ENCODE measurements at places on chromosomes 6 and 20. TPM values are rescaled to one million over a fixed set of nuclear protein-coding genes. Genes with fewer than 3 reads are reported as not detected.

Gene SNAP25
- total RNA-seq, result not detected

Gene ADGRF4
- 17.9 TPM for total RNA-seq

Gene SIRPD
- total RNA-seq, result not detected

Gene IL17A
- not detected for total RNA-seq

Gene SLC26A8
- total RNA-seq, result not detected

Gene NKX2-4
- total RNA-seq, result not detected

Gene LRRN4
- not detected for total RNA-seq

Gene ZSCAN31
- total RNA-seq, result 12.1 TPM

Gene CPNE5
- total RNA-seq, result not detected

Gene SLC12A5
- total RNA-seq, result not detected

Gene CSNK2B
- total RNA-seq, result 61.1 TPM

Gene MDFI
- 61.3 TPM for total RNA-seq

Gene TRIM15
- not detected for total RNA-seq

Gene DLL1
- total RNA-seq, result 4.1 TPM

Gene CRISP2
- total RNA-seq, result not detected

Gene PPP1R3G
- total RNA-seq, result 1.8 TPM

Gene STMND1
- not detected for total RNA-seq

Gene GSTA3
- total RNA-seq, result not detected

Gene PLG
- not detected for total RNA-seq

Gene RBPJL
- total RNA-seq, result not detected

Gene CST2
- not detected for total RNA-seq

Gene ACOT13
- 18.7 TPM for total RNA-seq

Gene SPDEF
- 2.4 TPM for total RNA-seq

Gene CFB
- 2.6 TPM for total RNA-seq

Gene KIF16B
- total RNA-seq, result 19.0 TPM
